Fibroblast of lung (primary cell): ENCODE measurements at places on chromosomes 1 and 21. TPM values are rescaled to one million over a fixed set of nuclear protein-coding genes. Genes with fewer than 3 reads are reported as not detected.

GNAT2 gene
- 0.22 and 0.35 TPM in 2 replicates for polyA plus RNA-seq

DNA sequence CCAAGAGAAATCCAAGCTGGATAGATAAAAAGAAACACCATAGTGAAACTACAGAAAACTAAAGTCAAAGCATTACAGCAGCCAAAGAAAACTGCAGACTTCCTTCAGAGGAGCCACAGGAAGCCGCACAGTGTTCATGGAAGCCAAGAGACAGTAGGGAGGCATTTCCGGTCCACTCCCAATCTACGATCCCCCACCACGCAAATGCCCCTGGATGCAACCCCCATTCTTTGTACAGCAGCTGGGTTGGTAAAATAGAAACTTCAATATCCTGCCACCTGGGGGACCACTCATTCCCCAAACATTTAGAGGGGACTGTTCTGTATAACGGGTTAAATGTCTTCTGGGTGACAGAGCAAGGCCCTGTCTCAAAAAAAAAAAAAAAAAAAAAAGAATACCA is 43.9 kb upstream of the TSPEAR start:
- no peak for DNase-seq

SLC9C2 gene
- not detected in 2 replicates for polyA plus RNA-seq

- DNase-seq = no peak
These were observed 2.2 kb downstream of the CD46 start for GRCh38 chr1:207754011-207754410.

ADAMTSL4 gene
- polyA plus RNA-seq = 7.3 and 19.8 TPM in 2 replicates

FCAMR gene
- not detected in 2 replicates for polyA plus RNA-seq

DNA sequence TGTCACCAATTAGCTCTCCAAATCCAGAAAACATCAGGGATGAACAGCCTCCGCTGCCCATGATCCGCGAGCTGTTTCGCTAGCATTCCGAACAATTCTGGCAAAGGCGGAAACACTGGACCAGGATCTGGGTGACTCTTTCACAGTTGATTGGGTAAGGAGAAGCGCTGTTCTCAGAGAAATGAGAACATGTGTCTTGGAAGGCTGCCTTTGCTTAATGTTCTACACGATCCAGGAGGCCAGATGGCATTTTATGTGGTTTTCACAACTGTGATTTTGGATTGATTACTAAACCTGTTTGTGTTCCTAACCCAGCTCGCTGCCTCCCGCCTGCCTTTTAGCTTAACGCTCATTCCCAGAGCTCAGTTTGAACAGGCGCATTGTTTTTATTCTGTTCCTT is 144.0 kb downstream of the KIF26B start:
- DNase-seq = peak; percentile 62

- peak; percentile 75 for DNase-seq
These were observed 84.5 kb downstream of the CC2D1B start for GRCh38 chr1:52281518-52281917.
